ENCODE measurements at places on chromosomes 11 and 22.

GRCh38 chr22:20246368-20247009, 21.6 kb downstream of the RTN4R start:
- DNase-seq, result no peak

DNA sequence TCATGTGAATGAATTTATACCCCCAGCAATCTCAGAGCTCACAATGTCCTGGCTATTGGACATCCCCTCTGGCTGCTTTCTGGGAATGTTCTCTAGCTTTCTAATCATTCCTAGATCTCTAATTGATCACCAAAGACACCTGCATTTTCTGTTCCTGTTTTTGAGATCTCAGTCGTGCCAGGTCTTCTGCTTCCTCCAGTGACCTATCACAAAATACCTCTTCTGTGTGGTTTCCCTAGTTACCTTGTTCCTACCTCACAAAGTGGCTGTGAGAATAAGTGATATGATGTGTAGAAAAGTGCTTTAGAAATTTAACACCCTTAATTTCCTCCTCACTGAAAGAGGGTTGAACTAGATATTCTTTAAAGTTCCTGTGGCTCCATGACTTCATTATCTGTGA, 92.2 kb downstream of the LUZP2 start:
- DNase-seq, result no peak

- DNase-seq, result no peak
Measured at GRCh38 chr11:106187860-106188456, 110.5 kb downstream of the AASDHPPT start.

DNA sequence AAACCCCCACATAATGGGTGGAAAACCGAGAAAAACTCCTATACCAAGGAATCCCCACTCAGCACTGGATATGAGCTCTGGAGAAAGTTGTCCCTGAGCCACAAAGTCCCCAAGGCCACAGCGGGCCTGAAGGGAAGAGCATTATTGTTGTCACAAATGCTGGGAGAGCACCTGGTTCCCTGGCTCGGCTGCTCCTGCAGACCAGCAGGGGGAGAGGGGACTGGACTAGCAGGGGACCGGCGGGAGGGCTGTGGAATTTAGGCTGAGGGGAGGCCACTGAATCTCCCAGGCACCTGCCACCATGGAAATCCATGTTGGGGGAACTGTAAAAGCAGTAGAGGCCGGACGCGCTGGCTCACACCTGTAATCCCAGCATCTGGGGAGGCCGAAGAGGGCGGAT, 7.0 kb downstream of the PC start:
- DNase-seq, result no peak

GRCh38 chr11:110044226-110044968, 48.8 kb upstream of the ZC3H12C start:
- peak; percentile 56 for DNase-seq

GRCh38 chr22:50242406-50242949, 2.3 kb downstream of the TUBGCP6 start:
- DNase-seq, result no peak

DNA sequence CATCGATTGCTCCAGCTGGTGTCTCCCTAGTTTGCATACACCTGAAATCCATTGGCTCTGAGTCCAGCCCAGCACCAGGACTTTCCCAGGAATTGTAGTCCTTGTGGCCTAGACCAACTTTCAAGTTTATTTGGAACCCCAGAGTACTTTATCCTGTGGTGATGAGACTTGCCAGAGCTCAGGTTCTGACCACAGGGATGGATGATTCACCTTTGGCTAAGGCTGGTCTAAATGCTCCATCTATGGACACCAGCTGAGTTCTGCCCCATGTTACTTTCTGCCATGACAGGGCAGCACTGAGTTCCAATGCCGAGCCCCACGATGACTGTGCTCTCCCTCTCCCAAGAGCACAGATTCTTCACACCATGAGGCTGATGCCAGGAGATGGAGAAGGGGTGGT, 17.3 kb upstream of the INSC start:
- DNase-seq, result no peak

GRCh38 chr11:35918716-35919115, 25.1 kb upstream of the LDLRAD3 start:
- no peak for DNase-seq

GRCh38 chr11:124791626-124792341, 8.4 kb downstream of the MSANTD2 start:
- no peak for DNase-seq

DNA sequence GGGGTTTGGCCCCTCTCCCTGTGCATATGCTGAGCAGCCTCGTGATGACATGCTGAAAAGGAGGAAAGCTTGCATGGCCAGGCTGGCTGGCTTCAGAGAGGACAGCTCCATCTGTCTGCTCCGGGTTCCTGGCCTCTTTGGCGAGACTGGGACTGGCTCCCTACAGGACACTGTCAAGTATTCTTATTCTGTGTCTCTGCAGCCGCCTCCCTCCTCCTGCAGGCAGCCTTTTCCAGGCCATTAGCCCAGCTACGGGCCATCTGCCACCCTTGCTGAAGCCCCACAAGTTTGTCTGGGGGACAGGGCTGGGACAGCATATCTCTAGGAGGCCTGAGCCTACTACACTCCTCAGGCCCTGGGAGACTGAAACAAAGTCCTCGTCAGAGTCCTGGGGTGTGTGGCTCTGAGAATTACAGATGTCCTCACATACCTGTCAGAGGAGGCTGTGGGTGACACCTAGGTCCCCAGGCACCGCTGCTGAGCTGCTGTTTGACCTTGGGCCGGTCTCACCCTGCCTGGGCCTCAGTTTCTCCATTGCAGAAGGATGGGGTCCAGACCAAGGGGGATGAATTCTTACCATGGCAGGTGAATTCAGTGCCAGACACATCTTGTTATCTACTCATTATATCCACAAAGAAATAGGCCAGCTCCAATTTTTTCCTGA, 11.0 kb downstream of the MRGPRG start:
- DNase-seq, result no peak

DNA sequence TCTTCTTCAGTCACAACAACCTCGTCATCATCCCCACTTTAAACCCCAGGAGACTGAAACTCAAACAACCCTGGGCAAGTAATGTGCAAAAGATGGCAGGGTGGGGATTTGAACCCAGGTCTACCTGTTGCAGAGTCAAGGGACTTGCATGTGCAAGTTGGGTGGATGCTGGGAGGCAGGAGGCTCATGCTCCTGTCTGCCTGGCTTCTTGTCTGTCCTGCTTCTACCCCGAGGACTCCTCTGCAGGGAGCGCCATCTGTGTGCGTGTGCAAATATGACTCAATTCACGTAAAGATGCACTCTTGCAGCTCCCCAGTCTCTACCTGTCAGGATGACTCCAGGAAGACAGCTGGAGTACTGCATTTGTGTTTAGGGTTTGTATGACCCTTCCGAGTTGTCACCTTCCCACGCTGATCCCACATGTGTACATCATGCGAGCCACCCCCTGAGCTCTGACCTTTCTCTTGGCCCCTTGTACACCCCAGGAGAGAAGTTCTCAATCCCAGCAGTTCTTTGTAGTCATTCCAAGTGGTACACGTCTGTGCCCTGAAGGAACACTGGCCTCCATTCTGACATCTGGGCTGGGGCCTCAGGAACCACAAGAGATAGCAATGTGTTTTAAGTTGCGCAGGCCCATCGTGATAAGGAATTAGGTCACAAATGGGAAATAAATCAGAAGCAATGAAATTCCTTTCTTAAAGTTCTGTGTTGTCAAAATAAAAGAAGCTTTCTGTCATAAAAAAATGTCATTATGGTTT, 95.7 kb downstream of the CWC15 start:
- no peak for DNase-seq

DNA sequence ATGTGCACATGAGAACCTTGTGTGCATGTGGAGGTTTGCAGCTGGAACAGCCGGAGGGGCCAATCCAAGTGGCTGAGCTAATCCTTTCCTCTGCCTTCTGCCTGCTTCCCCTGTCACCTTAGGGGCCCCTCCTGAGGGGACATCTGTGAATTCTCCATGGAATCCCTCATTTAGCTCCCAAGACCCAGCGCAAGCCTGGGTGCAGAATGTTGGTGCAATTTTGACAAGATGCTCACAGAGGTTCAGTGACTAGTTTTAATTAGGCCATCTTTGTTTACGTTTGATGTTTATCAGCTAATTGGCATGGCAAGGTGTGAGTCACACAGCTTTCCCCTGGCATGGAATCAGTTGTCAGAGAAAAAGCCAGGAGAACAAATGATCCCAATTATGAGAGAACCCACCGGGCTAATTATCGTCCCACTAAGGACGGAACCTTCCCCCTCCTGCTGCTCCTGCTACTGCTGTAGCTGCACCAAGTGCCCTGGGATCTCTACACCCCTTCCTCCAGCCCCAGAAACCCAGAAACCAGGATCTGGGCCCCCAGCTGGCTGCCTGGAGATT, 63.6 kb upstream of the PAX6 start:
- DNase-seq, result no peak

- no peak for DNase-seq
Measured at GRCh38 chr11:97739932-97740800, 1280.6 kb upstream of the CNTN5 start.

GRCh38 chr11:75338516-75339208, 12.8 kb downstream of the ARRB1 start:
- DNase-seq, result no peak

- DNase-seq, result no peak
Measured at GRCh38 chr11:62004473-62004872, 37.0 kb upstream of the FTH1 start.

- DNase-seq, result no peak
Measured at GRCh38 chr22:29737251-29738117, 17.7 kb downstream of the CABP7 start.

DNA sequence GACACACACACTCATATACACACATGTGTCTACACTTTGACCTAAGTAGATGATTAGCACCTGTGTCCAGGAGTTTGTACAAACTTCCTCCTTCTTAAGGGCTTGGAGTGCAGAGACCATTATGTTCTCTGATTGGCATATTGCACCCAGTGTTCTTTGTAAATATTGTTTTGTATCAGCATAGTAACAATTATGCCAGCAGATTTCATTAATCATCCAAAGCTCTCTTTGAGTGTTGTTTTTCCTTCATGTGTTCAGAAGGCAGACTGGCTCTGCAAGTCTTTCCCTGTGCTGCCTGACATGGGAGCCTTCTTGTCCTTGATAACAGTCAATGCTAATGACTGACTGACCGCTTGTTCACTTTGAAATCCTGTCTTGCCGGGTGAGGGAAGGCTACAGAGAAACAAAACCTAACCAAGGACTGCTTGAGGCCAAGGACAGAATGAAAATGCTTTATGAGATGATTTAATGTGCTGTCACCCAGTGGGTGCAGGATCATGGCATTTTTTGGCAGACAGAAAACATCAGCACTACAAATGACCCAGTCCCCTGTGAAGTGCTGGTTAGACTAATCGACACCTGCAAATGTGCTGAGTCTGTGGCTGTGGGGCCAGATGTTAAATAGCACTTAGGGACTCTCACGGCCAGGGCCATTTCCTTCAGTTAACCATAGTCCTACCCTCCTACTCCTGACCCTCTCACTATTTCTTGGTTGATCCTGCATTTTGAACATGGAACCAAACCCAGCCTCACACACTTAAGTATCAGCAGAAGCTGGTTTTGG, 6.6 kb upstream of the BARX2 start:
- DNase-seq, result no peak

DNA sequence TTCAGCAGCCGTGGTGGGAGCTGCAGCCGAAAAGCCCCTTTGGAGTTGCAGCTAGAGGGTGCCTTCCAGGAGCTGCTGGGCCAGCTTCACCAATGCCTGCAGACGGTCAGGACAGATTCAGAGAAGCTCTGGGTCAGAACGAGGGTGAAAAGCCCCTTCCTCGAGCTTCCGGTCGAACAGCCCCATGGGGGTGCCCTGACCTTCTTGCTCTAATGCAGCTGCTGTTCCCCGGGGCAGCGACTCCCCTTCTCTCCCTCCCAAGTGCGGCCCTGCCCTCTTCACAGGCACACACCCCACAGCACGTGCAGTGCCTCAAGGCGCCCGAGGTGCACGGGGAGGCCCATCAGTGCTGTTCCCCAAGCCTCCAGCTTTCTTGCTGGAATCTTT, 9.6 kb upstream of the IFITM3 start:
- no peak for DNase-seq

GRCh38 chr11:34890812-34891211, 25.4 kb downstream of the APIP start:
- no peak for DNase-seq

- no peak for DNase-seq
Measured at GRCh38 chr11:13216711-13217075, 60.9 kb upstream of the BMAL1 start.

DNA sequence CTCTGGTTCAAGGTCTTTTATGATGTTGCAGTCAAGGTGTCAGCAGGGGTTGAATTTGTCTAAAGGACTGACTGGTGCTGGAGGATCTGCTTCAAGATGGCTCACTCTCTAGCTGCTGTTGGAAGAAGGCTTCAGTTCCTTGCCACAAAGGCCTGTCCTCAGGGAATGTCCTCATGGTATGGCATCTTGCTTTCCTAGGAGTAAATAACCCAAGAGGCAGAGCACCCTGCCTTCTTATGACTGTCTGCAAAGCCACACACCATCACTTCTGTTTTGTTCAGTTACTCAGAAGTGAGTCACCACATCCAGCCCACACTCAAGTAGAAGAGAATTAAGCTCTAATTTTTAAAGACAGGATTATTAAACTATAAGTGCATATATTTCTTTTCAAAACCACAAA, 45.2 kb downstream of the PLAAT5 start:
- DNase-seq, result no peak

DNA sequence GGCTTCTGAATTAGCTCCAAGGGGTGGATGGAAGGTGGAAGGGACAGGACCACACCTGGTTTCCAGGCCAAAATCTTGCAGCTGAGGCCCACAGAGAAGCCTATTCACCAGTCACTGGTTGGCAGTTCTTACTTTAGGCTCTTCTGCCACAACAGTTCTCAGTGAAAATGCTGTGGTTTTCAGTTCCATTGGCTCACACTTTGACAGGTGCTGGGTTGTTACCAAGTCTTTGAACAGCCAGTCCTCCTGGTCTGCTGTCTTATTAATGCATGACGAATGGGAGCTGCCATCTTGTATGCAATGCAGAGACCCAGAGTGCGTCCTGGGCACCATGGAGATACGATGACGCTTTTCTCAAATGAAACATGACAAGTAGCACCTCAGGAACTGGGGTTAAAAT, 232.0 kb upstream of the ZBED5 start:
- no peak for DNase-seq

DNA sequence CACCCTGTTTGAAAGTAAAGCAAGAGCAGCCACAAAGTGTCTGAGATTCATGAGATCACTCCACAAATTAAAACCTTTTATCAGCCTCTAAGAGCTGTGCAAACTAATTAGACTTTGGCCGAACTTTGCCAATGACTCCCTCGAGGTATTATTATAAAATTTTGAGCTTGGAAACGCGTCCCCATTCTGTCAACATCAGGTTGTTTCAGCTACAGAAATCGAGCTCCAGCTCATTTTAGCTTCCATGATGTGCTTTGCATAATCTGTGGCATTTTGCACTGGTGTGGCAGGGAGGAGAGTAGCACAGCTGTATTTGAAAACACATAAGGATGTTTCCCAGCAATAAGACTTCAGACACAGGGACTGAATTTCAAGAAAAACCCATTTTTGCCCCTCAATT, 872.2 kb downstream of the NTM start:
- no peak for DNase-seq

GRCh38 chr11:64694821-64695365, 28.1 kb downstream of the NRXN2 start:
- no peak for DNase-seq

All from ovary (tissue), 10 donors.